ENCODE measurements at places on chromosomes 7 and 10.

GRCh38 chr10:58932126-58932525 is 244.3 kb upstream of the PHYHIPL start:
- DNase-seq = no peak

- peak; percentile 74 for DNase-seq
These were observed 973.5 kb downstream of the ANKRD7 start for GRCh38 chr7:119197877-119198527.

DNA sequence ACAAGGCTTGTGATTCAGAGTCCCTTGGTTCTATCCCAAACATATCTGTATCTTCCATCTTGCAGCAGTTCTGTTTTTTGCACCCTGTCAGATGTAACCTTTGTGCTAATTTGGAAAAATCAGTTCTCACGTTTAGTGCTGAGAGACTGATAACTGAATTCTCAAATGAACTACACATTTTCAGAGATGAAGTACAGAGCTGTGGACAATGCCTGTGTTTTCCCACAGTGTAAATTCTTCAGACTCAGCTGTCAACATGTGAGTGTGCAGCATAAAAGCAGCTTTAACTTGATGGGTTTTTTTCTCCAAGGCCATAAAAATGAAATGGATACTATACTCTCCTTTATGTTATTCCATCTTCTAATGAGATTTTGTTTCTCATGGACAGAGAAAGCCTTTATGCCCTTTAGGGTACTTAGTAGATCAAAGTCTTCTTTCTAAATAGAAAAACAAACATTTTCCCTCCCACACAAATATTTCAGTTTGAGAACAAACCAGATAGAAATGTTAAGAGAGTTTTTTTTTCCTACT is 150.9 kb downstream of the SEMA3A start:
- DNase-seq = peak; percentile 81

- no peak for DNase-seq
These were observed 253.6 kb upstream of the NPVF start for GRCh38 chr7:25481891-25482290.

DNA sequence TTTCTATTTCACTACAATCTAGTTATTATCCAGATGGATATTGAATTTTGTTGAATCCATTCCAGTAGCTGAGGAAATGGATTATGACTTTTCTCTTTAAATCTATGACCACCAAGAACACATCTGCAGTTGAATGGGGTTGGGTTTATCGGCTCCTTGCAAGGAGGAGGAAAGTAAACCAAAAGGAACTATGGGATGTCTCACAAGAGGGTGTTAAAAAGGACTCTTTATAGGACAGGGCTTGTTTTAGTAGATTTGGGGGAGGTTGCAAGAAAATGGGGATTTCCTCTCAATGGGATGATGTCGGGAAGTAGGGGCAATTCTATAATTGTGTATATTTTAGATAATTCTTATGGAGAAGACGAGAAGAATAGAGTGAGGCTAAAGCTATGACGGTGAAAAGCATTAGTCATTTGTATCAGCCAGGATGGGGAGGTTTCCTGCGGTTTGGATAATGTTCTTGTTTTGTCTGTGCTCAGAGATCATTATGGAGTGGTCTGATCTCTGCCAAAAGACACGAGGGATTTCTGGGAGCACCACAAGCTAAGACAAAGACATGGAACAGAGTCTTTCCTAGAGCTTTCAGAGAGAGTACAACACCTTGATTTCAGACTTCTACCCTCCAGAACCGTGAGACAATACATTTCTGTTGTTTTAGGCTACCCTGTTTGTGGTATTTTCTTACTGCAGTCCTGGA is 5.3 kb upstream of the LRRC61 start:
- DNase-seq = no peak

DNA sequence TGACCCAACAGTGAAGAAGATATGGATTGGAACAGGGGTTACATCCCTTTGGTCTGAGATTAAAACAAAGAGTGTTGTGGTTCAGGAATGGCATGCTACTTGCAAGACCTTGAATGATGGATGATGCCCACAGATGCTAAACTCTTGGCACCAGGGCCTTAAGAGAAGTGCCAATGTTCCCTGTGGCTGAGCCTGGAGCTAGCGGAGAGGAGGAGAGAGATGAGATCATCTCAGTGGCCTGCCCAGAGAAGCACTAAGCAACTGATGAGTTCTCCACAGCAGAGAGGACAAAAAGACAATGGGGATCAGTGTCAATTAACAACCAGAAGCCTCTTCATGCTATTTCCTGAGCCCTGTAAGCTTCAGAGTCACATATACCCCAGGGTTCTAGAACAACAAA is 97.8 kb downstream of the ELAPOR2 start:
- no peak for DNase-seq

- no peak for DNase-seq
These were observed 2.5 kb downstream of the PDLIM1 start for GRCh38 chr10:95288303-95288702.

DNA sequence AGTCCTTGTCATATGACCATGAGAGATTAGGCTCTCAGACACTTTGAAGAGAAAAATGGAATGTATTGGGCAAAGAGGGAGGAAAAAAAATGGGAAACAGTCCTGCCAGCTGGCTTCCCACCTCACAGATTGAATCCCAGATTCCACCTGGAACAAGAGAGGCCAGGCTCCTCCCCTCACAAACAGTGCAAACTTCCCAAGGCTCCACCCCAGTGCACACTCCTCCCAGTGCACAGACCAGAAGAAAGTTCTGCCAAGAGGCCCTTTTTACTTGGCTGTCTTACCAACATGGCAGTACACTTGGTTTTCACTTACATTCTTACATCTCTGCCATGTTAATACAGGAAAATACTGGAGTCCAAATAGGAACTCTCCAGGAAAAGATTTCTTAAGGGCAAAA is 202.3 kb downstream of the AHR start:
- DNase-seq = no peak

GRCh38 chr10:96688789-96689188 is 31.5 kb downstream of the PIK3AP1 start:
- DNase-seq = no peak

GRCh38 chr7:50502001-50502684 is 52.0 kb upstream of the FIGNL1 start:
- no peak for DNase-seq

GRCh38 chr10:108755646-108756045 is 1167.7 kb downstream of the XPNPEP1 start:
- DNase-seq = no peak

- DNase-seq = no peak
These were observed 48.4 kb downstream of the GATA3 start for GRCh38 chr10:8102708-8103401.

- peak; percentile 33 for DNase-seq
These were observed 134.3 kb downstream of the TAX1BP1 start for GRCh38 chr7:27873981-27874957.

DNA sequence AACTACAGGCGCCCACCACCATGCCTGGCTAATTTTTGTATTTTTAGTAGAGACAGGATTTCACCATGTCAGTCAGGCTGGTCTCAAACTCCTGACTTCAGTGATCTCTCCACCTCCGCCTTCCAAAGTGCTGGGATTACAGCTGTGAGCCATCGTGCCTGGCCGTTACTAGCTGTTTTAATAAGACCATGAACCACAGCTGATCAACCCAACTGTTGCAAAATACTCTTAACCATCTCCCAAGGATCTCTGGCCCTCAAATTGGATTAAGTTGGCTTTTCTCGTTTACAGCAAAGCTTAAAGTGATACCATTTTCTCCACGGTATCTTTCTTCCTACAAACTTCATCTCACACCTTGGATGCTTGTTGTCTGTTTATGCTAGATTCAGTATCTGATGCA is 18.3 kb downstream of the ZFAND2A start:
- no peak for DNase-seq

DNA sequence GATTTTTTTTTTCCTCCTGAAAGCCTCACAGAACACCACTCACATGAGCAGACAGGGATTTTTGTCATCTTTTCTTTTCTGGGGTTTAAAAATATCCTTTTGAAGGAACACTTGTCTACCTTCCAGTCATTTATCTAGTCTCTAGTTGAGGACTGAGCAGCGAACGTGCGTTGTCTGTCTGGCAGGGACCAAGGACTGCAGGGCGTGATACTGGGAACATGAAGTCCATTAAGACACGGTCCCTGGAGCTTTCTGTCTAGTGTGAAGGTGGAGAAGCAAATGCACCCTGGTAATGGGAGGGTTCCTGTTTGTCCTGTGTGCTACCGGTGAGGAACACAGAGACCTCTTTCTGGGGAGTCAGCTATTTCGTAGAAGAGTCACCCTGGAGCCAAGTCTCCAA is 207.4 kb downstream of the TMEM178B start:
- DNase-seq = no peak

- DNase-seq = no peak
These were observed 604.5 kb upstream of the STEAP1 start for GRCh38 chr7:89549768-89550167.

GRCh38 chr10:74575191-74575720 is 251.1 kb upstream of the KAT6B start:
- no peak for DNase-seq

GRCh38 chr7:82443547-82444219 is at the start of gene CACNA2D1:
CACNA2D1 (minus strand) TSS chr7:82443777.
- peak; percentile 89 for DNase-seq

DNA sequence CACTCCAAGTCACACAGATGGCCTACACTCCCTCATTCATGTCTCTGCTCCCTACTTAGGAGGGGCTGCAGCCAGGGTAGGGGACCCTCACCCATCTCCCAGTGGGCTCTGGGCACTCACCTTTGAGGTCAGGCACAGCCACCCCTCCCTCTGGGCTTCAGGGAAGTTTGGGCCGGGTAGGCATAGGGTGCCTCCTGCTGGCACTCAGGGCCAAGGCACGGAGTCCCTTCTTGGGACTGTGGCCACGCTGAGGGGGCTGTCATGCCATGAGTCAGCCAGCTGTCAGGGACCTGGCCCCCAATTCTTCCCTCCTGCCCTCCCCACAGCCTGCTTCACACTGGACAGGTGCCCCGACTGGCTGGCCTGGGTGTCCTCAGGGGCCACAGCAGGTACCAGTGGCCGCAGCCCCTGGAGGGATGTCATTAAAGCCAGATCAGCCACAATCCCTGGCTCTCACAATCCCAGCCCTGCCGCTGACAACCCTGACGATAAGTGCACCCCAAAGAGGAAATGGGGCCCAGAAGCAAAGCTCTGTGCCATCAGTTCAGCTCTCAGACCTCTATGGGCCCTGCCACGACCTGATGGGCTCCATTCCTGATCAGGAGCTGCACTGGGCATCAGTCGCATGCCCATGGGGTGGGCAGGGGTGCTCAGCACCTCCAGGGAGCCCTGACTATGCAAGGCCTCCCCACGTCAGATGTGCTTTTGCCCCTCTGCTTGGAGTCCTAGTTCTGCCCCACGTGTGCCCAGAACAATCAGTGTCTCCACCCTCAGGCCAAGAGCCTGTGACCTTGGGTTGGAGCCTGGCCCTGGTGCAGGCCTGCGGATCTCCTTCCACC is 34.1 kb upstream of the RET start:
- DNase-seq = no peak

GRCh38 chr7:78017591-78018100 is 219.1 kb downstream of the PHTF2 start:
- DNase-seq = no peak

DNA sequence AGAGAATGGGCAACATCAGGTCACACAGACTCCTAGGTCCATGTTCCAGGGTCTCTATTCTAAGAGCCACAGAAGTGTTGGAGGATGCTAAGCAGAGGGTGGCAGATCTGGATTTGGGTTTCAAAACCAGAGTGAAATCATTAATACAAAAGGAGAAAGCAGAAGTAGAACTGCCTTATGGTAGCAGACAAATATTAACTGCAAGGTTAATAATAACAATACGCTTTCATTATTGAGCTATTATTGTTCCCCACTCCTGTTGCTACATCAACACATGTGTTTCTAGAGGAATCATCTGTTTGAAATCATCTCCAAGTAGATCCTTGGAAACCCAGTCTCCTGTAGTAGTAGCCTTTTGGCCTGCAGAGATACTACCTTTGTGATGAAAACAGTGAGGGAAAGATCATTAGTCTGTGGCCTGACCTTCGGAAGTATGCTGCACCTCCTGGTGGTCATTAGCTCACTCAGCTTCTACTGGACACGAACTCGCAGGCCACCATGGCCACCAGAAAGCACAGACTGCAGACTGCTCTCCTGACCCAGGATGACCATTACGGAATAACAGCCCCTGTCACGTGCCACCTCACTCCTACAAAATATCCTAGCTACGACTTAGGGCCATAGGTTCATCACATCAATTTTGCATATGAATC is 84.6 kb downstream of the XPNPEP1 start:
- no peak for DNase-seq

DNA sequence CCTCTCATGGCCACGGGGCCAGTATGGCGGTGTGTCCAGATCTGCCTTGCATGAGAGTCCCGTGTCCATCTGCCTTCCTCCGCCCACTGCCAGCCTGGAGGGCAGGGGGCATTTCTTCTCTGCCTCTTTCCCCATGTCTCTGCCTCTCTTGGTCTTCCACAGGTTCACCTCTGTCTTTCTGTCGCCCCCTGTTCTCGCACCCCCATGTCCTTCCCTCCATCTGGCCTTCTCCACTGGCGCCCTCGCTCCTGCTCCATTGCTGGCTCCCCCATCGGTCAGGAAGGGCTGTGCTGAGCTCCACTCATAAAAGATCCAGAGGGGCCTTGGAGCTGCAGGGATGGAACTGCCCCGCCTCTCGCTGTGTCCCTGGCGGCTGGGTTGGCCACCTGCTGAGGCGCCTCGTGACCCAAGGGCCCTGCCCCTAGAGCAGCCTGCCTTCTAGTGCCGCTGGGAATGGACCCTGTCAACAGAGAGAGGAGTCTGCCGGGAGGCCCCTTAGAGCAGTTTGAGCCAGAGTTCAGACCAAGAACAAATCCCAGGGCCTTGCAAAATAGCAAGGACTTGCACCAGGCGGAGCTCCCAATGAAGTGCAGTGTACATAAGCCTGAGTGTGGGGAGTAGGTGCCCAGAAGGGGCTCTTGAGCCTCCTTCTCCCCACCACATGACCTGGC is 42.0 kb downstream of the GOLGA7B start:
- DNase-seq = no peak

DNA sequence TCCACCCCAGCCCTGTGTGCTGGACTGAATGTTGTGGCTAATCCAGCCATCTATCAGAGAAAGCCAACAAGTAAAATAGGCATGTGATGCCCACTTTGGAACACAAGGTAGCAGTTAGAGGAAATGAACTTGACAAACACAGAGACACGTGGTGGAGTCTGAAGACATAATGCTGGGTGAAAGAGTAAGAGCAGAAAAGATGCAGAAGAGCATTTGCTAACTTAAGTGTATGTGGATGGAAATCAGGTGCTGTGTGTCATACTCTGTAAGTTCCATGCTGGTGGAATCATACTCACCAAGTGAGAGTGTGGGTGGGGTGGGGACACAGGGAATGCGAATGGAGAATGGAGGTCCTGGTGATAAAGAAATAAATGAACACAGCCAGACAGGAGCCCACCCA is 22.8 kb downstream of the WDFY4 start:
- no peak for DNase-seq
